ENCODE measurements at places on chromosomes 1 and 21. TPM values are rescaled to one million over a fixed set of nuclear protein-coding genes. Genes with fewer than 3 reads are reported as not detected.

The LDLRAD2 gene
- not detected for total RNA-seq

The SPRR1A gene
- not detected for total RNA-seq

The AMY2A gene
- not detected for total RNA-seq

The VWA1 gene
- 41.6 TPM for total RNA-seq

The CD1E gene
- total RNA-seq = not detected

The MARK1 gene
- total RNA-seq = 5.4 TPM

The APCS gene
- not detected for total RNA-seq

The CFAP45 gene
- total RNA-seq = 0.46 TPM

The CD5L gene
- not detected for total RNA-seq

The CYYR1 gene
- 3.7 TPM for total RNA-seq

The TSTD1 gene
- total RNA-seq = 148 TPM

The FOXD2 gene
- not detected for total RNA-seq

The KRTAP11-1 gene
- not detected for total RNA-seq

The CREB3L4 gene
- total RNA-seq = 10.7 TPM

The IL20 gene
- total RNA-seq = not detected

The NEK2 gene
- total RNA-seq = 36.4 TPM

The GABRD gene
- total RNA-seq = not detected

The FCER1A gene
- total RNA-seq = not detected

The OR2T33 gene
- total RNA-seq = not detected

The HFM1 gene
- total RNA-seq = 0.94 TPM

The NTNG1 gene
- total RNA-seq = 25.8 TPM

The GJA5 gene
- total RNA-seq = 2.7 TPM

The CR1 gene
- total RNA-seq = not detected

The RUNX3 gene
- total RNA-seq = not detected

The CRYBG2 gene
- total RNA-seq = 2.8 TPM

The CRTC2 gene
- 24.6 TPM for total RNA-seq

The CA14 gene
- not detected for total RNA-seq

The ANGPTL3 gene
- total RNA-seq = not detected

The PAQR6 gene
- 1.5 TPM for total RNA-seq

The LCE2C gene
- not detected for total RNA-seq
